Epithelial cell of prostate (primary cell): ENCODE measurements at places on chromosomes 5 and 9.

DNA sequence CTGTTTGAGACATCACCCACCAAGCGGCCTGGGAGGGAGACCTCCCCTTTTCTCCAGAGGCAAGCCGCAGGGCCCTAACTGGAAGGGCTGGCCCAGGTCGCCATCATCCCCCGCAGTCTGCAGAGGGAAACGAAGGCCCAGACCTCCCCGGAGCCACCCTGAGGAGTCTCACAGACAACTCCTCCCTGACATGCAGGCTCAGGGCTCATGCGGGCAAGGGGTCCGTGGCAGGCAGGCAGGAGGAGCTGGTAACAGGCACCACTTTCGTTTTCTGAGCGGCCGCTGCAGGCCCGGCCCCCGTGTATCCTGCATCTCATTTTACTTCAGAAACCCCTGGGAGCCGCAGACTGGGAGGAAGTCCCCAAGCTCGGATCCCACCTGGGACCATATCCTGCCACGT is 192.0 kb upstream of the PPP1R26 start:
- no peak for DNase-seq

GRCh38 chr5:7784683-7785380 is 66.1 kb downstream of the CFAP90 start:
- no peak for DNase-seq

DNA sequence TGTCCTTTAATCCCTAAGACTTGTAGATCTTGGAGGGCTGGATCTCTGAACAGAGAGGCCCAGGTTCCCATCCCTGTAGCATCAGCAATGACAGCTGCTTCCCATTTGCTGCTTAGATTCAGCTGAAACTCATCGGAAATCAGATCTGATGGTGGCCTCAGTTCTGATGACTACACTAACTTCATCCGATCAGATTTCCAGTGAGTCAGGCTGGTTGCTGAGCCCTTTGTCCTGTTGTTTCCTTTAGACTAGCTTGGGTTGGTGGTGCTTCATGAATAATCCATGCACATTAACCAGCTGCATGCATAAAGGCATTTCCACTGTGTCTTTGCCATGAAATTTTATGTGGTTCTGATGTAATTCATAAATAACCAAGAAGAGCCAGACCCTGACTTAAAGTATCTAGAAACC is 195.2 kb upstream of the TUT7 start:
- DNase-seq = no peak

GRCh38 chr5:74641735-74642542 is 1.4 kb upstream of the ENC1 start:
- no peak for DNase-seq

DNA sequence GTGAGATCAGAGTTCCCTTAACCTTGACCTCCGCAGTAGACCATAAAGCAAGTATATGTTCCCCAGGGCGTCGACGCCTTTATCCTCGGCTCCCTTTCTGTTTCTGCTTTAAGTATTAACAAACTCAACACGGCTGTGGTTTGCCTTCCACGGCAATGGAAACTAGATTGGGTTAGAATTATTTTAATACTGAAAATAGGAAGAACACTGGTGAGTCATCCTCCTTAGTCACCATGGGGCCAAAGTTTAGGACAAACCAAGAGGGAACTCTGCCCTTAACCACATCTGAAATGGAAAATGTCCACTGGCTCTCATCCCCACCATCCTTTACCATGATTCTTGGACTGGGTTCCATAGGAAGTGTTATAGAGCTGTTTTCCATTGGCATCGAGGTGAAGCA is 386.1 kb downstream of the ACTL7B start:
- no peak for DNase-seq

- no peak for DNase-seq
Observed at GRCh38 chr5:123865641-123866040, 353.7 kb downstream of the CSNK1G3 start.

DNA sequence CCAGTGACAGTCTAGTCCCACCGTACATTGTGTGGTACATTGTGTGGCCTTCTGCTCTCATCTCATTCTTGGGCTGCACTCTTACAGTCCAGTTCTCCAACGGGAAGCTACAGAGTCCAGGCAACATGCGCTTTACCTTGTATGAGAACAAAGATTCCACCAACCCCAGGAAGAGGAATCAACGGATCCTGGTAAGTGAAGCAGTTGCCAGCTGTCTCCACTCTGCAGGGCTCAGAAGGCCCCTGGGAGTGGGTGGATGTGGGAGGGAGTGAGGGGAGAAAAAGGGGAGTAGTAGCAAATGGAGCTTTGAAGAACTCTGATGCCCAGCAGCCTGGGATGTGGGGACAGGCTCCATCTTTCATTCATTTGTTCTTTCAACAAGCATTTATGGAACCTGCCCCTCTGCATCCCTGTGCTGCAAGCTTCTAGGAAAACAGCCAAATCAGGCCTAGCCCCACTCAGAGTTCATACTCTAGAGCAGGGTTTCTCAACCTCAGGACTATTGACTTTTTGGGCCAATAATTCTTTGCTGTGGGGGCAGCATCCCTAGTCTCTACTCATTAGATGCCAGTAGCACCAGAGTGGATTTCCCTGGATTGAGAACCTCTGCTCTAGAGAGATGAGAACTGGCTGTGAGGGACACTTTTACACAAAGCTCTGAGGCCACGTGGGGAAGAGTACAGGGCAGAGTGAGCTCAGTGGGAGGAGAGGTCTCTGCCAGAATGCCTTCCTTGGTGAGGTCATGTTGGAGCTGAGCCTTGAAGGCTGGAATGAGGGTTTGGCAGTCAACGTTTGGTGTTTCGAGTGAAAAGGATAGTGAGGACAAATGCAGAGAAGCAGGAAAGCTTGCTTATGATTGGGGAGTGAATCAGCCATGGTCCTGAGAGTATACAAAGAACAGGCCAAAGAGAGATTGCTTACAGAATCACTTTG is 1.1 kb downstream of the POLR1E start:
- DNase-seq = peak; percentile 48

DNA sequence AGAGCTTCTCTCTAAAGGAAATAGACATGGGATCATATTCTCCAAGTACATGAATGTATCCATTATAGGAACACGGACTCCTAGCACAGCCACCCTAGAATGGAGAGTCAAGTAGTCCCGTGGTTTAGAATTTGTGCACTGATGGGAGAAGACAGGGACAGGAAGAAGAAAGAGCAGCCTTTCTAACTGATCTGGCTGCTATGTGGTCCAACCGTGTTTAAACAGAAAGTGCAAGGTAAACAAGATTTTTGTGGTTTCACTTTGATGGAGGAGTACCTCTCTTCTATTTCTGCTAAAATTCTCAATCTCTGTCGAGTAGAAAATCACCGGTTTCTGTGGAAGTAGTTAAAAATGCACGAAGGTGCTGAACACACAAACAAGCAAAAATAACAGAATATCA is 171.3 kb downstream of the ST8SIA4 start:
- no peak for DNase-seq

DNA sequence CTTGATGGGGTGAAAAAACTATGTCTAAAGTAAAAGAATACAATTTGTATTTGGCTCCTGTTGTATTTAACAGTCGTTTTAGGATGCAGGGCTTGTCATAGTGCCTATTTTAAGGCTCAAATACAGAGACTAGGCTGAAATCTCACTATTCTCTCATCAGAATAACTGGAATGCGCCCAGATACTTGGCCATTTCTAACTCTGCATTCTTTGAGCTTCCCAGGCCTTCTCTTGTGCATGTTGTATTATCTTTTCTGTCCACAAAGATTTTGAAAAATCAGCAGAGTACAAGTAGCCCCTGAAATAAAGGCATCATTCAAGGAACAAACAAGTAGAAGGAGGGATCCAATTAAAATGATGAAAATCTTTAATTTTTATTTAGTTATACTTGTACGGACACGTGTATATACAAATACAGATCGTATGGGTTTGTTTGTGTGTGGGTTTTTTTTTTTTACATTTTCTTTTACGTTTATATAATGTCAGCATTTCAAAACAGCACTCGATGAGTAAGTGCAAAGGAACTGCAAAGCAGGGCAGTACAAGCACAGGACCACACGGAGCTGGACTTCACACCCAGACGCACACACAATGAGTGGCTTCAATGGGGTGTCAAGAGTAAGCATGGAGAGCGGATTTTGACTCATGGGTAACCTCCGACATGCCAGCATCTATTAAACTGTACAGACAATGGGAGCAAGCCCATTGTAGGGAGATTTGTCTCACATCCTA is 294.0 kb downstream of the EFNA5 start:
- no peak for DNase-seq

- DNase-seq = no peak
Observed at GRCh38 chr5:147466360-147466980, 43.4 kb downstream of the DPYSL3 start.

DNA sequence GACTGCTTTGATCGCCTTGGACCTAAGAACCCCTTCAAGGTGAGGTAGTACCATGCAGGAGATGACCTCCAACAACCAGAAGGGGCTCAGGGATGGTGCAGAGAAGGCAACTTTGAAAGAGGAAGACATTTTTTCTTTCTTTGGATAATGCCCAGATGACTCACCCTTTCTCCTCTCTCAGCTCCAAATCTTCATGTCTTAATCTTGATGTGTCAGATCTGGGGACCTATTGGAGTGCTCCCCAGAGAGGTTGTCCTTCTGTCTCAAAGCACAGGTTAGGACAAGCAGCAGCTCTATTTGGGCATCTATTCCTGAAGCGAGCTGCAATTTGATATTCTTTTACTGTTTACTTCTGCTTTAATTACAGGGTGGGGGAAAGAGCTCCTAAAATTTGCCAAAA is 229.9 kb upstream of the MAP3K1 start:
- DNase-seq = peak; percentile 39

GRCh38 chr5:148986636-148987035 is 76.2 kb downstream of the SH3TC2 start:
- peak; percentile 100 for DNase-seq

GRCh38 chr9:107545036-107545435 is 55.5 kb upstream of the KLF4 start:
- no peak for DNase-seq

DNA sequence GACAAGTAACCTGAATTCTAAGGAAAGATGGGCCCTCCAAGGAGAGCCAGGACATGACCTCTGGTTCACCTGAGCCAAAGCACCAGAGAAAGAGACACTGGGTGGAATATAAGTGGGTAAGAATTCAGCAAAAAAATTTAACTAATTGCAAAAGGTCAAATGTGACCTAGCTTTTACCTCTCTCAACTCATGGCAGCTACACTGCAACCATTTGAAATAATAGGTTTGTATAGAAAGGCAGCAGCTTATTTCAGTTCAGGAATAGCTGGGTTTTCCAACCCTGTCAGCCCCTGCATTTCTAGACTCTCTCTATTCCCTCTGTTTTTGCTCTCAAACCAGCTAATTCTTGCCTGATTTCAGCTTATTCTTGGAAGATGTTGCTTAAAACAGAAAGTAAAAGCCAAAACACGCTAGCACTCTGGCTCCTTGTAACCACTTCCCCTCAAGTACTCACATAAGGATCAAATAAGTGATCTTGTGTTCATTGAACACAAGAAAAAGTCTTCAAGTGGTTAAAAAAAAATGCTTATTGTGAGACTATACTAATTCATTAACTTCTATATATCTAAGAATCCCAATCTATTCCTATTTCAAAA is 101.1 kb upstream of the NR4A3 start:
- no peak for DNase-seq

DNA sequence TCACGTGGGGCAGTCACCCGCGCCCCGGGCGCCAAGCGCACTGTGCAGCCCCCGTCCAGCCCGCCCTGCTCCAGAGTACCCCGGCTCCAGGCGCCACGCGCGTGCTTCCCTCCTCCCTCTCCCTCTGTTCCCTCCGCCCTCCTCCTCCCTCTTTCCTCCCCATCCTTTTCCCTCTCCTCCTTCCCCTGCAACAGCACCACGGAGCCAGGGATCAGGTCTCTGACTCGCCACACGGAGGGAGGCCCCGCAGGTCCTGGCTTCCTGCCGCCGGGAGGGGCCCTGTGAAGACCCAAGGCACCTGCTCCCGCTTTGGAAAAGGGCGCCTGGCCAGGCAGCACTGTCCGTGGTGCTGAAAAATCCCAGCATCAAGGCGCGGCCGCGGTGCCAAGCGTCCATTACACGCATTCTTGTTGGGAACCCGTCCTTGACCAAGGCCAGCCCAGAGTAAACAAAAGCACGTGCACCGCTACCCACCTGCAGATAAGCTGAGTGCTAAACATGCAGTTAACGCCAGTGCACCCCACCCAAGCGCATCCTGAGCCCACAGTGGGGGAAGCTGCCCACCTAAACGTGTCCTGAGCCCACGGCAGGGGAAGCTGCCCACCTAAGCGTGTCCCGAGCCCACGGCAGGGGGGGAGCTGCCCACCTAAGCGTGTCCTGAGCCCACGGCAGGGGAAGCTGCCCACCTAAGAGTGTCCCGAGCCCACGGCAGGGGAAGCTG is 21.7 kb downstream of the SLC6A18 start:
- no peak for DNase-seq

GRCh38 chr9:76897804-76898525 is 7.9 kb downstream of the PRUNE2 start:
- DNase-seq = no peak

DNA sequence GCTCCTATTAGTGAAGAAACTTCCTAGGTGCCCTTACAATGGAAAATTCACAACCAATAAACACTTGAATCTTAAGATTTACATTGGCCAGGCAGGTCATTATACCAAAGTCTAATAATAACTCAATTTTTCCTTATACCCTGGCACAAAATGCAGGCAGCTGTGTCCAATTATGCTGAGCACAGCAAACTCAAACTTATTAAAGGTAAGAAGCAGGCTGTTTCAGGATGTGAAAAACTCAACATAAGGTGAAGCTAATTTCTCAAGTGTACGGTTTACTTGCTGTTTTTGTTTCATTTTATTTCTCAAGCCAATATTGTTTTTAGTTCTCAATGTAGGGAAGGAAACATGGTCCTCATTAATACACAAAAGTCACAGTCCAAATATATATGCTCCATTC is 405.1 kb downstream of the KCTD16 start:
- no peak for DNase-seq

GRCh38 chr5:33369485-33370465 is 71.0 kb upstream of the TARS1 start:
- DNase-seq = peak; percentile 55

DNA sequence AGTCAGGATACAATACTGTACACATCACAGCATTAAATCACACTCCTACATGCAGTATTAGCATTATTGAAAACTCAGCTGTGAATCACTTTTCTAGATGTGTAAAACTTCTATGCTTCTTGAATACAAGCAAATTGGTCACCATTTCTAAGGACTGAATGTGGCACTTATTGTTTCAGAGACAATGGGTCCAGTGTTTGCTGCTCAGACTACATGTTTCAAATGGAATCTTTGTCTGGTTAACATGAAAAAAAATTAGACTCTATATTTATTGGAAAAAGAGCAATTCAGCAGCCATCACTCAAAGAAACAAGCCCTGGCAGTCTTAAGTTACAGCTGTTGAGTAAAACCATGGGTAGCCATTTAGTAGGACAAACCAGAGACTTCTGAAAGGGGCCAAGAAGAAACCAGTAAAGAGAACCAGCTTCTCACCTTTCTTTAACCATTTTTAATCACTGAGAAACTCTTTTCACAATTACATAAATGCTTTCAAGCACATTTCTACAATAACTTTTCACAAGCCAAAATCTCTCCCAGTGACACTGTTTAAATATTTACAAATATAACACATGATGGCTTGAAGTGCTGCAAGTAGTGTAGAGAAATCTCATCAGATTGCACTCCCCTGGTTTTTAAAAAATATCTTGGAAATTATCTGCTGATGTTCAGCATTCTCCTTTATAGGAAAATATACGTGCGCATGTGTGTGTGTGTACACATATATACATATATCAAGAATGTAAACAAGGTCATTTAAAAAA is 35.2 kb downstream of the OR2K2 start:
- no peak for DNase-seq

GRCh38 chr5:133112026-133112660 is 60.3 kb downstream of the HSPA4 start:
- DNase-seq = no peak
